ENCODE measurements at places on chromosomes 5 and 9.

GRCh38 chr5:1783216-1783554, 16.5 kb downstream of the MRPL36 start:
- no peak for DNase-seq

DNA sequence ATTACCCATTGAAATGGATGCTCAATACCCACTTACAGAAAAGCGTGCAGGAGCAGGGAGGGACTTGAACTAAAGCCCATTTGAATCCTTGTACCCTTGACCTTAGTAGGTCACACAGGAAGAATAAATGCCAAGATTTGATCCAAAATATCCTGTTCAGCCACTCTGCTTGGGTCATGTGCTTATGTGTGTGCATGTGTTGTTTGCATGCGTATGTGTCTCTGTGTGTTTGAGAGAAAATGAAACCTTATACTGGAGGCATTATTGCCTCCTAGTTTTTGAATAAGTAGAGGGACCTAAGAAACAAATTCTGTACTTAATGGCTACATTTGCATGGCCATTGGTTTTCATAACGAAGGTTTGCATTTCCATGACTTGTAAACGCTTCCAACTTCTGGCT, 63.4 kb upstream of the TRIM32 start:
- DNase-seq = no peak

DNA sequence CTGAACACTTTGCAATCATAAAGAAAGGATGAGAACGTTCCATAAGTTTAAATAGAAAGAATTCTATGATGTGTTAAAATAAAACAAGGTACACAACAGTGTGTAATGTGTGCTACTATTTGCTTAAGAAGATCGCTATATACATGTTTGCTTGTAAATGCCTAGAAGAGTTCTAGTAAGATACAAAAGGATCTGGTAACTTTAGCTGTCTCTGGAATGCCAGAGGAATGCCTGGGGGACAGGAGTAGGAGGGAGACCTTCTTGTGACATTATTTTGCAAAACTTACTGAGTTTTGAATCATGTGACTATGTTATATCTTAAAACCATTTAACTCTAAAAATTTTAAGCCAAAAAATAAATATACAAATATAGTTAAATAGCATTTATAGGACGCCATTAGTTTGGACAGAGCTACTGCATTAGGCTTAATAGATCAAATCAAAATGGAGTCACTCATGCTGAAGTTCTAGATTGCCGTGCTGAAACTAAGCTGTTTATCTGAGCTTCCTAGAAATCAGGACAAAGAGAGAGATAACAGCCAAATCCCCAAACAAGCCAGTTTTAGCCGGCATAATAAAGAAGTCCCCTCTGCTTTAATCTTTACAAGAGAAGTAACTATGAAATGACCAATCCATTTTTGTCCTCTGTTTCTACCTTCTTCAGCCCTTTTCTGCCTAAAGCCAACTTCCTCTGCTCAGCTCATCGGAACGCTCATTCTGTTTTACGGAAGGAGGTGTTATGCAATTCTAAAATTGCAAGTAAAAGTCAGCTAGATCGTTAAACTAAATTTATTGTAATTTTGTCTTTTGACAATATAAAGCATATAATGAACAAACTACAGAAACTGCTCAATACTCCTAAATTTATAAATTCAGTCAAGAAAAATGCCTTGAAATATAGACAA, 44.8 kb downstream of the LIX1 start:
- no peak for DNase-seq

DNA sequence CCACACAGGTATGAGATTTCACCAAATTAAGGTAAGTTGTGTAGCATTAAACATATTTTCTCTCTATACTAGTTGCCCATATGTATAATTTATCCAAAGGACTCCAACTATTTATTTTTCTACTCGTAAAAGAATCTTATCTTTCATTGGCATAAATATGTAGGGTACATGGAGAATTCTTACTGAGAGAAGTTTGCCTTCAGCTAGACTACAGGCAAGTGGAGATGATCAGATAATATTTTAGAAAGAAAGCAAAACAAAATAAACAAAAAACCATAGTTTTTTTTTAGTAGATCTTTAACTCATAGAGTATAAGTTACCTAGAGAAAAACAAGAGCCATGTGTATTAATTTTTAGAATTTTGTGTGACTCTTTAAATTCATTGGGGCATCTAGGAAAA, 743.1 kb upstream of the ARRDC3 start:
- no peak for DNase-seq

GRCh38 chr5:68711293-68712200, 382.3 kb upstream of the SLC30A5 start:
- peak; percentile 18 for DNase-seq

DNA sequence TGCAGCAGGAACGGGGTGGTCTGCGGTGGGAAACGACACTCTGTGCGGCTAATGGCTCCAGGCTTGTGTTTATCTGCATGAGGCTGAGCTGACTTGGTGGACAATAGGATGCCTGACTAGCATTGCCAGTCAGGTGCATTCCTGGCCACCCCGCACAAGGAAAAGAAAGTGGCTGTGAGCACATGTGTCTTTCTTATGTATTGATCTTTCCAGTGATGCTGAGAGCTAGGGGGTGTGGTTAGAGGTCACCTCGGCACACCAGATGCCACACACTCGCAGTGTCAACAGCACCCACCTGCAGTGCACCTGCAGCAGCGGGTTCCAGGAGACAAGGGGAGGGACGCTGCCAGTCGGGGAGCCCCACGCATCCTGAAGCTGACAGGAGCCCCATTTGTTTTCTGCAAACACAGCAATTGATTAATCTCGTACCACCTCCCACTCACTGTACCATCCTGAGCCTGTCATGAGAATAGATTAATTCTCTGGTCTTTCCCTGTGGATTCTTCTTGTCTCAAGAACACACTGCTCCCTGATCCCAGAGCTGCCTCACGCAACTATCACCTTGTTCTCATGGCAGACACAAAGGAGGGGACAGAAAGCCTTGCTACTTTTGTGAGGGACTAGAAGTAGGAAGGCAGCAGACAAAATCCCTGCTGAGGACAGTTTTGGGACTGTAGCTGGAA, 251.7 kb upstream of the WWC1 start:
- DNase-seq = no peak

- no peak for DNase-seq
Measured at GRCh38 chr9:129637673-129638439, 4.1 kb downstream of the ASB6 start.

Measured in activated T-cell treated with anti-CD3 and anti-CD28 coated beads, Interleukin-2, amount 50 U/mL, for 1 hour (primary cell).